Fibroblast of skin of right quadriceps (primary cell): ENCODE measurements at places on chromosomes 12 and 14.

DNA sequence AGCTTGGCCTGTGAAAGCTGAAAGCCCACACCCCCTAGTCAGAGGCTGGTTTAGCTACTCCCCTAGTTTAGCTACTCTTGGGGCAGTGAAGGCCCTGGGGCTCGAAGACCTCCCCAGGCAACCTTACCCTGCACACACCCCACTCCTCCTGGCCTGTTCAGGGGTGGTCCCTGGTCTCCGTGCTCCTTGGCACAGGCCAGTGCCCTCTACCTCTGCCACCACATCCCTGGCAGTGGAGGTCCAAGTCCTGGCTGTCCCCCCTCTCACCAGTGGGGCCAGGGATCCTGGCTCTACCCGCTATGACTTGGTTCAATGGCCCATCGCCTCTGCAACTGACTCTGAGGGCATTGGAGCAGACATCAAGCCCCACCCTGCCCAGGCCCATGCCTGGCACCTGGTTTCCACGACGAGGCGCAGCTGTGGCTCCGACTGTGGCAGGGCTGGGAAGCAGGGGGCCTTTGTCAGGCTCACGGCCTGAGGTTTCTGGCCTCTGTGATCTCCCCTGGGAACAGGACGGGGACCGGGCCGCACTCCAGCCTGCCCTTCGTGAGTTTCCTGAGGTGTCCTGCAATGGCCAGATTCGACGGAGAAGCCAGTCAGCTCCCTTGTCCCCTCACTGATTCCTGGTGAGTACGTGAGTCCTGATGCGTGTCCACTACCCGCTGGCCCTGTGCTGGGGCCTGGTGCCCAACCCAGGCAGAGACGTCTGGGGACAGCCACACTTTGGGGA, 5.7 kb downstream of the TMEM121 start:
- no peak for DNase-seq

DNA sequence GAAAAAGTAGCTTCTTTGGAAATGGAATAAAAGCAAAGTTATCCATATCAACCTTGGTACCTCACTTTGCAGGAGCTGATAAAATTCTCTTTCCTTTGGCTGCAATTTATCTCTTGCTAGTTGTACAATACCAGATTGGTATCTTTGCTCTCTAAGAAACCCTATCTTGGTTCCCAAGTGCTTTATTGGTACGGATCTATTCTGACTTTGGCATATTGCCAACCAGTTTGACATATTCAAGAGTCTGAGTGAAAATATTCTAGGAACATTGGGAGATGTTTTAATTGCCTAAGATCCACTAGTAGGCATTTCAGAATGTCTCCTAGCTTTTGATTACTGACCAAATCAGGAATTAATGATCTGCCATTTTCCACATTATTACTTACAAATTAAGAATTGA, 167.2 kb upstream of the ATP2B1 start:
- no peak for DNase-seq

- no peak for DNase-seq
Measured at GRCh38 chr12:79227646-79228045, 363.1 kb downstream of the SYT1 start.

- no peak for DNase-seq
Measured at GRCh38 chr14:73750531-73750901, 36.3 kb upstream of the PNMA1 start.

- DNase-seq: no peak
Measured at GRCh38 chr14:100498068-100498467, 89.1 kb downstream of the BEGAIN start.

DNA sequence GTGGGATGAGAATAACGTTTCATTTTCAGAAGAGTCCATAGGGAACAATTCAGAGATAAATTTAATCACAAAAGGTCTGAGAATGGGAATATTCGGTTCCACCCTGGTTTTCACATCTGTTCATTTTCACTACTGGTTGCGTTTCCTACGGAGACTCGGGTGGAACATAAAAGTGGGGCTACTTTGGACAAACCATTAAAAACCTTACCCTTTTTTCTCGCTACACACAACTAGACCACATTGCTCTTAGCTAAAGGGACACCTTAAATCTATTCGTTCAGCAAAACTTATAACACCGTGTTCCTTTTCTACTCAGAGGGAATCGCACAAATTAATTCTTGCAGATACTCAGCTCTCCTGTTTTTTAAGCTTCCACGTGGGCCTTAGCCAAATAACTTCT, 1.0 kb upstream of the SUDS3 start:
- no peak for DNase-seq

- DNase-seq: no peak
Measured at GRCh38 chr14:68539241-68539737, 253.6 kb downstream of the ZFP36L1 start.

GRCh38 chr12:70353780-70354660, 12.1 kb upstream of the KCNMB4 start:
- no peak for DNase-seq
